Motor neuron (in vitro differentiated cells): ENCODE measurements at places on chromosomes 6 and 20.

DNA sequence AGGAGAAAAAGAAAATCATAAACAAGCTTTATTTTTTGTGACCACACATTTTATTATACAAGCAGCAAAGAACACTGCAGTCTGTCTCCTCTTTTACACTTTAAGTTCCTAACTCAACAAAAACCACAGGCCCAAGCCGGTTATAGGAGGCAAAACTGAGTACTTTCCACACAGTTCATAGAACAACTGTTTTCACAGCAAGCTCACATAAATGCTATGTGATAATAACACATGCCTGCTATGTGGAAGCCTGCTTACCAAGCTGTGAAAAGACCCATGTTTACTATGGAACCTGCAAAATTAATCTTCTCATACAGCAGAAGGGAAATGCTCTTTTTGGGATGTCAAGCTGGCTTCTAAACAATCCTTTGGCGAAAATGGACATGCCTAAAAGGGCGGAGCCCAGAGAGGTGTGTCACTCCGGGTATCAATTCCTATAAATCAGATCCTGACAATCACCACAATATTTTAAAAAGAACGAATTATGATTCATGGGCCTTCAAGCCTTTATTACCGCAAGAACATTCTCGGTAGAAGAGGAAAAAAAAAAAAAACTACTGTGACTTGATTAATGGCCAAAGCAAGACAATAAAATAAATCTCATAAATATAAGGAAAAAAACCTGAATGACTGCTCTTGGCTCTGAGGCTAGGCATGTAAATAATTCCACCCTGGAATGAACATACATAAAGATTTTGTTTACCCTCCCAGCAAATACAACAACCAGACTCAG lies 2.6 kb downstream of the TRERF1 start:
- no peak for ATAC-seq

- no peak for ATAC-seq
These were observed at the start of gene DDX43 for GRCh38 chr6:73394577-73395354. Gene DDX43, plus strand, starts transcription at chr6:73394828. Its CDS starts 78 bp downstream, at chr6:73394906.

DNA sequence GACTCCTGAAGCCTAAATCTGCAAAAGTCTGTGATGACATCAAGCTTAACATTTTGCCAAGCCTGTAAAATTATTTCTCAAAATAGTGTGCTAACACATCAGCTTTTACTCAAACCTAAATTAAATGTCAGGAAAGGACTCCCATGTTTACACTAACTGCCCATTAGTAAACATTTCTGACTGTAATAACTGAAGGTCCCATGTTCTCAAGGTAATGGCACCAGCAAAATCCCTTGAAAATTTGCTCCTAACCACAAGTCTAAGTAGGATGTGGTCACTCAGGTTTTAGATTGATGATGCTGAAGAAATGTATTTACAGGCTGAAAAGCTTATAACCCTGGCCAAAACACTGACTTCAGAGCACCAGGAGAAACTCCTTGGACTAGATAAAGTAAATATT lies 33.0 kb downstream of the BACH2 start:
- ATAC-seq: no peak

DNA sequence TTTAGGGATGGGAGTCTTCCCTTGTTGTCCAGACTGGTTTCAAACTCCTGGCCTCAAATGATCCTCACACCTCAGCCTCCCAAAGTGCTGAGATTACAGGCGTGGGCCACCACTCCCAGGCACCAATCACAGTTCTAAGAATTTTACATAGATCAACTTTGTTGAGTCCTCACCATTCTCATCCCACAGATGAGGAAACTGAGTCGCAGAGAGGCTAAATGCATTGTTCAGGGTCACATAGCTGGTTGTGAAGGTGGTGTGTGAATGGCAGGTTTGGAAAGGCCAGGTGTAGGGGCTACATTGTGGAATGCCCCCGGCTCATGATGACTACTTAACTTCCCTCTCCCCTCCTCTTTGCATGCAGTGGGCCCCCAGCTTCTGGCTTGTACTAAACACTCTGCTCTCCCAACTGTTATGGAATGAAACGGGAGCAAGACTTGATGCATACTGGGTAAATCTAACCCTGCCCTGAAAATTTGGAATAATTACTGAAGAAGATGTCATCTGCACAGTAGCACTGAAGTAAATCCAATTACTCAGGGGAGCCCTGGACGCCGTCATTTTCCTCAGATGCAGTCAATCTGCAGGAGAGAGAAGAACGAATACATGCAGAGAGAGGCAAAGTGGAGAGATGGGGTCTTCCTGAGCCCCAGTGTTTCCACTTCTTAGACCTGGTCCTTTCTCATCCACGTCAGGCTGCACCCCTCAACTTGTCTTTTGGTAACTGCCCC lies 102.3 kb upstream of the ZNF217 start:
- no peak for ATAC-seq

DNA sequence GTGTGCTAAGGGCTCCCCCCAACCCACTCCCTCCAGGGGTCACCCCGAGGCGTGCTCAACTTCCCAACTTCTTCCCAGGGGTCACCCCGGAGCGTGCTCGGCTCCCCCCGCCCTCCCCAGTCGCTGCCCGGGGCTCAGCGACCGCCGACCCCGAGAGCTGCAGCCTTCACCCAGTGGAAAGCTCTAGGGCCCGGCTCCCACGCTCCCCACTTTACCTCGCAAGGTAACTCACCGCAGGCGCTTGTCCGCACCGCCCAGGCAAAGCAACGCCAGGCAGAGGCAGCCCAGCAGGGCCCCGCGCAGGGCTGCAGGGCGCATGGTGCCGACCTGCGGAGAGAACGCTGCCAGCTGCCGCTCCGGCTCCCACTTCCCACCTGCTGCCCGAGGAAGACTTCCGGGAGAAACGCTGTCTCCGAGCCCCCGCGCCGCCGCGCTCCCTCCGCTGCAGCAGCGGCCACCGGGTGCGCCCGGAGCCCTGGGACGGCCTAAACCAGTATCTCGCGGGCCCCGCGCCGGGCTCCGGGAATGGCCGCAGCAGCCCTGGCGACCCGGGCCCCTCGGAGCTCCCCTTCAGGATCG lies 396 bp downstream of the RNASET2 start:
- peak; percentile 34 for ATAC-seq

DNA sequence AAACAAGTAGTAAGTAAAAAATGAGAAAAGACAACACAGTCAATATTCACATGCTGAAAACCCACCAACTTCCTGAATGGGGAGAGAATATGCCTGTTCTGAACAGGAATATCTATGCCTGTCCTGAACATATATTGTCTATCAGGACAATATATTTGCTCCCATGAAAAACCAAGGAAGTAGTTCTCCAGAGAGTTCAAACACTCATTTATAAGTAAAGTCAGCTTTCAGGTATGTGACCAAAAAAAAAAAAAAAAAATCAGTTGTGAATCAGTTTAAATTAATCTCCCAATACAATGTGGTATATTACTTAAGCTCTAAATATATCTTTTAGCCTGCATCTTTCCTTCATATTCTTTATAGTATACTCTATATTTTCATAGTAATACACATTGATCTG lies 119.5 kb downstream of the MYB start:
- ATAC-seq: no peak
